A375 (cell line): ENCODE measurements at places on chromosomes 1 and 21. TPM values are rescaled to one million over a fixed set of nuclear protein-coding genes. Genes with fewer than 3 reads are reported as not detected.

OR2G6 gene
- not detected in 2 replicates for total RNA-seq

ST6GALNAC3 gene
- total RNA-seq, result 3.4 and 11.9 TPM in 2 replicates

LGR6 gene
- total RNA-seq, result 0.23 TPM in 1 of 2 replicates, not detected in the other

PTCH2 gene
- 0.04 and 0.08 TPM in 2 replicates for total RNA-seq
